Non-pigmented ciliary epithelial cell (primary cell): ENCODE measurements at places on chromosomes 11 and 22.

- DNase-seq, result no peak
Measured at GRCh38 chr11:46252373-46252914, 25.0 kb upstream of the CREB3L1 start.

DNA sequence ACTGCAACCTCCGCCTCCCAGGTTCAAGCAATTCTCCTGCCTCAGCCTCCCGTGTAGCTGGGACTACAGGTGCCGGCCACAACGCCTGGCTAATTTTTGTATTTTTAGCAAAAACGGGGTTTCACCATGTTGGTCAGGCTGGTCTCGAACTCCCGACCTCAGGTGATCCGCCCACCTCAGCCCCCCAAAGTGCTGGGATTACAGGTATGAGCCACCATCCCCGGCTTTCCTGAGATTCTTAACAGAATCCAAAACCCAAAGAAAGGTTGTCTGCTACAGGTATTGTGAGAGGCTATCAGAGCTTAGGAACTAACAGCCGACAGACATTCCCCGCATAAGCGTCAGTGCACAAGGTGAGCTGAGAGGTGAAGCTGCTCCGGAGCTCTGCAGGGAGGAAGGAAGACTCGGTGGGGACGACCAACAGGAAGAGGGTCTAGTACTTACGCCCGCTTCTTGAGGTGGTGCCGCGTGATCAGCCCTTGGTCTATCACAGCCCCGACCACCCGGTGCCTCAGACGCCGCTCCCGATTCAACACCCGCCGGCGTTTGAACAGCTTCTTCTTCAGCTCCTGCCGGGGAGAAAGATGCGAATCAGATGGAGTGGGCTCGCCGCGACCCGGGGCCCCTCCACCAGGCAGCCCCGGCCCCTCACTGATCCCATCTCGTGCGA lies 470 bp downstream of the C11orf98 start:
- DNase-seq, result no peak

GRCh38 chr11:14884667-14885273 lies 7.3 kb downstream of the CYP2R1 start:
- no peak for DNase-seq

DNA sequence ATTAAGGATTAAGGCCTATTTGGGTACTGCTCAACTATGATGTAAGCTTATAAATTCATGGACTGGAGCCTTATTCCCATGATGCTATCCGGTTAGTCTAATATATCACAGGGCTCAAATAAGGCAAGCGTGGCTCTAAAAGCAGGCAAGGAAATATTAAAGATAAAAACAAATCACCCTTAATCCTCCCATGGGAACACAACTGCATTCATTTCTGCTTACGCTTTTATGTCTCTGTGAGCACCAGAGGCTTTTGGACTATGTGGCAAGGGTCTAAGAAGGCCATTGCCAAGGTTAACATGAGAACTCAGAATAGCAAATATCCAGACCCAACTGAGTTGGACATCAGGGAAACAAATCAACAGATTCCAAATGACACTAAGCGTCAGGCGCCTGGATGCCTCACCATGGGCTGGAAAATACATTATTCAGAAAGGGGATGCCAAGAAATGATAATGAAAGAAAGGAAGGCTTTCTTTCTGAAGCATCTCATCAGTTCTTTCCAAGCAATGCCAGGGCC lies 138.1 kb downstream of the SLC1A2 start:
- no peak for DNase-seq

DNA sequence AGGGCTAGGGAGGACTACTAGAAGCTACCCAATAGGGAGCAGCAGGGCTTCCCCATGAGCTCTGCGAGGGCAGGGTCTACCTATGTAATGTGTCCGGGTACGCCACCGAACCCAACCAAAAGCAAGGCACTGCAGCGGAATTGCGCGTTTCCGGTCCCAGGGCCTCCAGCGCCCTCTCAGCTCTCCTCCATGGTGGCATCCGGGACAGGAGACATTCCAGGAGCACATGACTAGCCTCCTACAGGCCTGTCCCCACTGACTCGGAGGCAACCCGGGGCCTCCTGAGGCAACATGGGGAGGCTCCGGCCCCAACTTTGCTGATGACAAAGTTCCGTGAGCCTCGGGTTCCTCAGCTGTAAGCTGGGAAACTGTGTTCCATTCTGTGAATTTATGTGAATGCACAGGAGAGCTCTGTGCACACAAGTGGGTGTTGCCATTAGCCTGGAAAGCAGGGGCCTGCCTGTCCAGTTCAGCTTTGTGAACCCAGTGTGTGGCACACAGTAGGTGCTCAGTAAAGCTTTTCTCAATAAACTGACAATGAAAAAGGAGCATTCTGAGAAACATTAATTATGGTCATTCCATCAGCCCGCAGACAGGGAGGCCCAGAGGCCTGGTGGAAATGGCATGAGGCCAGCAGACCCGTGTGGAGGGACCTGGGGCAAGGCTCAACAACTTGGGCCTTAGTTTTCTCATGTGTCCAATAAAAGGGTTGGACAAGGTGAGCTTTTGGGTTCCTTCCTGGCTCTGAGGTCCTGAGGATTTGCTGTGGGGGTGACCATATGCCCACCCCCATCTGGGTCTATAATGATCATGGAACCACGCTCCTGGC lies 50.3 kb downstream of the CHRDL2 start:
- DNase-seq, result no peak

DNA sequence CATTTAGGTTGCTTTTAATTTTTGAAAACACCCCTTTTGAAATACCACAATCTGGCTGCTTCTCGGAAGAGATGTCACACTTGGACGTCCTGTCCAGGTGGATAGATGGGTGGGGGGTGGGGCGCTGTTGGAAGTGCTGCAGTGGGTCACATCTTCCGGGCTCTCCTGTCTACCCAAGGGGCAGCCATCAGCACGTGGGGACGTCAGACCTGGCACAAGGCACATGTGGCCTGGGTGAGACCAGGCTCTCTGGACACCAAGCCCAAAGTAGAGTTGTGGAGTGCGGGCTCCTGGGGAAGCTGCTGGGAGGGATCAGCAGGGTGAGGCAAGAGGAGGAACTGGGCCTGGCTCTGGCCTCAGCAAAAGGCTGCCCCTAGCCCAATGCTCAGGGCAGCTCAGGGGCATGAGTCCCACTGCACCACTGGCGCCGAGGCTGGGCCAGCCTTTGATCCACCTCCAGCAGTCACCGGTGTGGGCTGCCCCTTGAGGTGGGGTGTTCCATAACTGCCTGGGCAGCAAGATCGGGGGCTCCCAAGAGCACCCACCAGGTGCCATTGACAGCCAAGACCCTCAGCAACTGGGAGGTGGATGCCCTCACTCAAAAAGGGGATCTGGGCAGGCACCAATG lies 68.6 kb upstream of the CCND1 start:
- DNase-seq, result no peak

- DNase-seq, result peak; percentile 1
Measured at GRCh38 chr11:87324817-87325489, 287.2 kb downstream of the TMEM135 start.

GRCh38 chr22:46572911-46573780 lies 35.7 kb upstream of the CELSR1 start:
- no peak for DNase-seq

- no peak for DNase-seq
Measured at GRCh38 chr22:49392247-49392646, 435.4 kb downstream of the BRD1 start.

- no peak for DNase-seq
Measured at GRCh38 chr11:67304511-67305113, 1.3 kb downstream of the SSH3 start.

DNA sequence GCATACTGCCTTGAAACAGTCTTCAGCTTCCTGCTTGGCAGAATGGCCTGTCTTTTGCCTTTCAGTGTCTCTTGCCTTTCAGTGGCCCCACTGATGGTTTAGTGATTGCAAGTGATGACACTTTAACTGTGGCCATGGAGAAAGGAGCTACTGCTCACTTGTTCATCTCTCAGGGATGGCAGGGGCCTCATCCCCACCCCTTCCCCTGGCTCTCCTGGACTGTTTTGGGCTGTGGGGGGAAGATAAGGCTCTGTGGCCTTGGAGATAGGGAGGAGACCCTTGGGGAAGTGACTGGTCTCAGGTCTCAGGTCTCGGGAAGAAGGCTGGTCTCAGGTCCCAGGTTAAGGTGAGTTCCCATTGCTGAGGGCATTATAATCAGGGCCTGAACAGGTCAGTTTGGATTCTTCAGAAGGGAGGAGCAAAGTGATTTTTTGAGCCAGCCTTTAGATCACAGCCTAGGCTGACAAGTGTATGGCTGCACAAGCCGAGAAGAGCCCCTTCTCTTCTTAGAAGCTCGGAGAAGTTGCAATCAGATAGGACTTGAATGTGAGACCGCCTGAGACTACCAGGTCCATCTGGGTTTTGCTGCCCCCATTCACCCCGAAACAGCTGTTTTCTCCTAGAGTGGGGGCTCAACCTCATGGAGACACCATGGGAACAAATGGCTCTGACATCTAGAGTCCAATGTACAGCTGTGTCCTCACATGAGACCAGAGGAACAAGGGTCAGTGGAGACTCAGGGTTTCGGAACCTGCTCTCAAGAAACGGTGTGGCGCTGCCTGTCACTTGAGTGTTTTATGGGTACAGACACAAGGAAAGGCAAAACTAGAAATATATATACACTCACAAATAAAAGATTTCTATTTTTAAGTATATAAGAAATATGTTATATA lies 15.9 kb upstream of the P2RY2 start:
- no peak for DNase-seq

DNA sequence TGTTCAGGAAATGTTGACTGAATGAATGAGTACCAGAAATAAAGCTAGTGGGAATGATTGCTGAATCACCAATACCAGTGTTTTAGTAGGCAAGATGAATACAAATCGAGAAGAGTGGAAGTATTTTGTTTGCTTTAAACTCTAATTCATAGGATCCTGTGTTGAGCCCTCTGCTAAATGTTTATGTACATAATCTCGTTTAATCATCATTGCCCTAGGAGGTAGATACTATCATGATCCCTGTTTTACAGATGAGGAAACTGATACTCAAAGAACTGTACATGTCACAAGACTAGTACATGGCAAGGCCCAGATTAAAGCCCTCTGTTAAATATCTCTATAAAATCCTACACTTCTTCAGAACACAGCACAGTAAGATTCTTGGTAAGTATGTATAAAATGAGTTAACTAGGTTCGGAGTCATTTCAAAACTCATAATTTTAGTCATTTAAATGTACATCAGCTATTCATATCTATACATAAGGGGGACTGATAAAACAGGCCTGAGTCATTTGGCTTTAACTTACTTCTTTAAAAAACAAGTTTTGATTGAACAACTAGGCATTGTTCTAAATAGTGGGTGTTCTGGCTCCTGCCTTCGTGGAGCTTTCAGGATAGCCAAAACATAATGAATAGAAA lies 97.1 kb downstream of the EXT2 start:
- DNase-seq, result no peak

DNA sequence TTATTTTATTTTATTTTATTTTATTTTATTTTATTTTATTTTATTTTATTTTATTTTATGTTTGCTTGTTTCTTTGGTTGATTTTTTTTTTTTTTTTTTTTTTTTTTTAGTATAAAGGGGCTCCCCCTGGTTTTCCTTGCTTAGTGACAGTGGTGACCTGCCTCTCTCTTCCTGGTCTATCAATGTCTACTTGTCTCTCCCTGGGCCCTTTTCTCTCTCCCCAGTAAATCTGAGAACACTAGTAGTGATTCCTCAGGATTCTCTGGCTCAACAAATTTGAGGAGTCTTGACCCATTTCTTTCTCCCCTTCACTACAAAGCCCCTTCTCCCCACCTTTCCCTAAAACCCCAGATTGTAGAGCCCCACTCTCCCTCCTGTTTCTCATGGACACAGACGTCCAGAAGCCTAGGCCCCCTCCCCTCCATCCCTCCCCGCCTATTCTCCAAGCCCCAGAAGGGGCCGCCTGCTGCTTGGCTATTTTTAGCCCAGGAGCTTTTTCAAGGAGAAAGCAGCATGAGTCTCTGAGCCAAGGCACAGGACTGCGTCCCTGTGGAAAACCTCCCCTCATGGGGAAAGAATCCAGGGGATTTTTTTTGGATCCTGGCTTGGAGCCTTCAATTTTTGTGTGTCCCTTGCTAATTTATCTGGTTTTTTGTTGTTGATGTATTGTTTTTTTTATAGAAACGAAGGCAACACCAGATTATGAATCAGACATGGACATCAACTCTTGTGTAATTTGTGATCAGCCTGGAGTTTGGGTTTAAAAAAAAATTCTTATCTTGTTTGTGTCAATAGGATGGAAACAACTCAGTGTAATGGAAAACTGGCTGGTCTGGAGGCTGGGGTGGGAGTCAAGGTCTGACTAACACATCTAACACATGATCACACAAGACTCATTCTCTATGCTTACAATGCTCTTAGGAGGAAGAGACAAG lies 17.5 kb upstream of the ACCSL start:
- peak; percentile 26 for DNase-seq

DNA sequence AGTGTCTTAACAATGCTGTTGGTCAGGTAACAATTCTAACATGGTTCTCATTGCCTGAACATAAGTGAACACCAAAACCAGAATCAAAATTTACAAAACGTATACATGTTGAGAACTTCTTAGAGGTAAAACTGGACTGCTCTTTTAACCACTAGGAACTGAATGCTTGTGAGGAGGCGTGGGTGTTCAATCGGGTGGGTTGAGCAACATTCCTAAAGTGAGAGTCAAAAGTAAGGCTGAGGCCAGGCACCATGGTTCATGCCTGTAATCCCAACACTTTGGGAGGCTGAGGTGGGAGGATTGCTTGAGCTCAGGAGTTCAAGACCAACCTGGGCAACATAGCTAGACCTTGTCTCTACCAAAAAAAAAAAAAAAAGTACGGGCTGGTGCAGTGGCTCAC lies 11.5 kb downstream of the PPME1 start:
- no peak for DNase-seq

GRCh38 chr11:12127206-12127898 lies 17.0 kb downstream of the MICAL2 start:
- no peak for DNase-seq

- DNase-seq, result peak; percentile 73
Measured at GRCh38 chr22:37538590-37539357, 19.6 kb upstream of the CARD10 start.

GRCh38 chr11:77276271-77276670 lies 25.2 kb downstream of the GDPD4 start:
- DNase-seq, result no peak

DNA sequence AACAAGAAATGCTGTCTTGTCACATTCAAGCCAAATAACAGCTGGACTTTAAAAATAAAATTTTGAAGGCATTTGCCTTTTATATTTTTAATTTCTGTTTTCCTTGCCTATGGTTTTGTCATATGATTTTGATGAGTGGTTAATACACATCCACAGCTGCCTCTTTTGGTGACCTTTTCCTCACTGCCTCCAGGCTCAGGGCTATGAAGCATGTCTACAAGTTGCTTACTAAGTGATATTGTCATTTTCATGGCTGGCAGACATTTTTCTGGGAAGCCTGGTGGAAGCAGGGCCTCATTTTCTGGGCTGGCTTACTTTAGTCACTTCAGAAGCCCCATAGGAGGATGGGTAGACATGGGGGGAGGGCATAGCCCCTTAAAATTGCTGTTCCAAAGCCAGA lies 344.9 kb downstream of the SOX6 start:
- no peak for DNase-seq

- DNase-seq, result peak; percentile 67
Measured at GRCh38 chr22:46436595-46437175, 100.7 kb downstream of the CELSR1 start.

GRCh38 chr11:83951521-83951920 lies 665.4 kb upstream of the CCDC90B start:
- no peak for DNase-seq

GRCh38 chr11:35594680-35595079 lies 23.6 kb upstream of the FJX1 start:
- DNase-seq, result no peak
